Activated naive CD4-positive, alpha-beta T cell (primary cell): ENCODE measurements at places on chromosomes 5 and 9.

- DNase-seq: no peak
These were observed 41.6 kb downstream of the MAMDC2 start for GRCh38 chr9:70085241-70085640.

DNA sequence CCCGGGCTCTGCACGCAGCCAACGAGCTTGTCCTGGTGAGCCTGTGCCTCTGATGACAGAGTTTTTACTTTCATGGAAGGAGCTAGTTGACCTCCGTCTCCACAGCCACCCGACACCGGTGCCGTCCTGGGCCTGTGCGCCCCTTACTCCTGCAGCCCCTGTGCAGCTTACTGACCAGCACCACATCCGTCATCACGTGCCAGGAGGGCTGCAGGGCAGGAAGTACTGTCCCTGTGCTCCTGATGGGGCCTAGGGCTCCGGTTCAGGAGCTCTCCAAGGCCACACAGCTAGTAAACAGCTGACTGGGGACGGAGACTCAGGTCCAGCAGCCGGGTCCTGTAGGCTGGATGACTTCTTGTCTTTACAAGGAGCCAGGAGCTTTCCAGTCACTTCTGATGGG lies 10.2 kb downstream of the STKLD1 start:
- no peak for DNase-seq

DNA sequence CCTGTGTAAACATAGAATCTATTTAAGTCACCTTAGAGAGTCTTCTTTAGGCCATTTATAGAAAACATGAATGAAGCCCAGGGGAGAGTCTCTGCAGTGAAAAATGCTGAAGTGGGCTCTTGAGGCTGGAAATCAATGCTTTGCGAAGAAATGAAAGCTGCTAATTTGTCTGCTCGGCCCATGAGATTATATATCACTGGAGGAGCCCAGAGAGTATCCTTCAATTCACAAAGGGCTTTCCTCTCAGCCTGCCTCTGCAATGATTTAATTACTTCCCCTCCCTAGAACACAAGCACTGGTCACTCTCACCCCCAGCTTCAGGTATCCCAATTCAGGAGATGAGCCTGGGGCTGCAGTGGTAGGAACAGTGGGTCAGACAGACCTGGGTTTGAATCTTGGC lies 8.2 kb upstream of the DRD1 start:
- DNase-seq: no peak

- no peak for DNase-seq
These were observed 1.2 kb upstream of the SLC4A9 start for GRCh38 chr5:140358738-140359310.

DNA sequence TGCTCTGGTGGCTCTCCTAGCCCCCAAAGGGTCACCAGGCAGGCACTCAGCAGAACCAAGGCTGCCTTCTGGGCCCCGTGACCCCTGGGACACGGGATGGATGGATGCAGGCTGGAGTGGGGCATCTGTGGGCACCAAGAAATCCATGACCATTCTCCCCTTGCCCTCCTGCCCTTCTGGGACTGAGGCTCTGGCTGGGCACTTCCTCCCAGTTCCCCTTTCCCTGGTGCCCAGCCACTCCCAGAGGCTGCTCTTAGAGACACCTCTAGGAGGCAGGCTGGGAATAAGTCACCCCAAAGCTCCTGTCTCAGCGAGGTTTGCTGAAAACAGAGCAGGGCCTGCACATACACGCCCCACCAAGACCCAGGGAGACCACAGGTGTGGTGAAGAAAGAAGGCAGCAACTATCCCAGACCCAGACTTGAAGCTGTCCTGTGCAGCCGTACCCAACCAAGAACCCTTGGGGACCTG lies 943 bp downstream of the STING1 start:
- DNase-seq: no peak

DNA sequence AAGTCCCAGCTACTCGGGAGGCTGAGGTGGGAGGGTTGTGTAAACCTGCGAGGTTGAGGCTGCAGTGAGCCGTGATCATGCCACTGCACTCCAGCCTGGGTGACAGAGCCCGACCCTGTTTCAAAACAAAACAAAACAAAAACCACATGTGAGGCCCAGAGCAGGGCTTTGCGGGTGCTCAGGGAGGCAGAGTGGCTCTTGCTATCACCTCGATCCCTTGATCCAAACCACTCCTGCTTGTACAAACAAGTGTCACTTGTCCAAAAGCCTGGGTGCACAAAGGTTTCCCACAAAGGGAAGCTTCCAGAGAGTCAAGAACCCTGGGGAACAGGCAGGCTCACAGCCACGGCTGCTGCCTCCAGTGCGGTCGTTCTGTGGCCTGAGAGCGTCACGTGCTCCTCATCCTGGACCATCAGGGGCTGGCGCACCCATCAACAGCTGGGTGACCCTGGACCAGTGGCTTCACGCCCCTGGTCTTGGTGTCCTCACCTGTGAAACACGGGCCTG lies 162.7 kb downstream of the C9orf50 start:
- peak; percentile 38 for DNase-seq

DNA sequence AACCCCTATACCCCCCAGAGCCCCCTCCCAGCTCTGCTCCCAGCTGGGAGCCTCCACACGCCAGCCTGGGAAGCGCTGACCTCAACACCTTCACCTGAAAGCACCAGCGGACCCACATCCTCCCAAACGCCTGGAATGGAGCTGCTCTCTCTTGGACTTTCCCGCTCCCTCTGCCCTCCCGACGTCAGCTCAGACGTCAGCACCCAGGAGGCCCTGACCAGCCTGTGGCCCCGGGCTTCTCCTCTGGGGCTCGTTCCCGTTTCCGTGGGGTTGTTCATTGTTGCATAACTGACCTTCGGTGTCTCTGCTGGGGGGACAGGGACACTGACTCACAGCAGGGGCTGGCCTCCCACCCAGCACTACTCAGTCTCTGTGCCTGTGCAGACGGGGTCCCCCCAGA lies 35.0 kb upstream of the SLC6A3 start:
- DNase-seq: no peak

- DNase-seq: no peak
These were observed 50.5 kb upstream of the EXOC3 start for GRCh38 chr5:392431-392988.

GRCh38 chr9:116230051-116230632 lies 76.6 kb downstream of the PAPPA start:
- DNase-seq: no peak

DNA sequence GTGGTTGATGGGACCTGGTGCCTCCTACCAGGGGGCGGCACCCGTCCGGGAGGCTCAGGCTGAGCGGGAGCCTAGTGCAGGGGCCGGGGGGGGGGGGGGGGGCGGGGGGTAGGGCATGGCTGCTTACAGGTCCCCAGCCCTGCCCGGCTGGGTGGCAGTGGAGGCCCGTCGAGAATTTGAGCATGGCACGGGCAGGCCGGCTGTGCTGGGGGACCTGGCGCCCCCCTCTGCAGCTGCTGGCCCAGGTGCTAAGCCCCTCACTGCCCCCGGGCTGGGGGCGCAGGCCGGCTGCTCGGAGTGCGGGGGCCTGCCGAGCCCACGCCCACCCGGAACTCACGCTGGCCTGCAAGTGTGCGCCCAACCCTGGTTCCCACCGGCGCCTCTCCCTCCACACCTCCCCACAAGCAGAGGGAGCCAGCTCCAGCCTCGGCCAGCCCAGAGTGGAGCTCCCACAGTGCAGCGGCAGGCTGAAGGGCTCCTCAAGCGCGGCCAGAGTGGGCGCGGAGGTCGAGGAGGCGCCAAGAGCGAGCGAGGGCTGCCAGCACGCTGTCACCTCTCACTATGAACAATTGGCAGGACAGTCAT lies 77.7 kb downstream of the LMNB1 start:
- DNase-seq: no peak

GRCh38 chr9:133538176-133538575 lies 3.7 kb downstream of the ADAMTSL2 start:
- no peak for DNase-seq
